ENCODE measurements at places on chromosomes 3 and 15. TPM values are rescaled to one million over a fixed set of nuclear protein-coding genes. Genes with fewer than 3 reads are reported as not detected.

DNA sequence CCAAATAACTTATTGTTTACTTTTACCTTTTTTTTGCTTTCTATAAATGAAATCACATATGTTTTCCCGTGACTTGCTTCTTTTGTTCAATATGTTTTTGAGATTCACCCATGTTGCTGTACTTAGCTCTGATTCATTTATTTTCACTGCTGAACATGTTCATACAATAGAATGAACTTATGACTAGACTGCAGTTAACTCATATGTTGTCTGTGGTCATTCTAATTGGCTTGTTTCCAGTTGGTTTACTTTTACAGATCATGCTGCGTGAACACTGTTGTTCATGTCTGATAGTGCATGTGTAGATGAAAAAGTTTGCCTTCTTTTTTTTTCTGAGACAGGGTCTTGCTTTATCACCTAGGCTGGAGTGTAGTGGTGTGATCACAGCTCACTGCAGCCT lies 31.6 kb upstream of the SV2B start:
- DNase-seq = no peak

DNA sequence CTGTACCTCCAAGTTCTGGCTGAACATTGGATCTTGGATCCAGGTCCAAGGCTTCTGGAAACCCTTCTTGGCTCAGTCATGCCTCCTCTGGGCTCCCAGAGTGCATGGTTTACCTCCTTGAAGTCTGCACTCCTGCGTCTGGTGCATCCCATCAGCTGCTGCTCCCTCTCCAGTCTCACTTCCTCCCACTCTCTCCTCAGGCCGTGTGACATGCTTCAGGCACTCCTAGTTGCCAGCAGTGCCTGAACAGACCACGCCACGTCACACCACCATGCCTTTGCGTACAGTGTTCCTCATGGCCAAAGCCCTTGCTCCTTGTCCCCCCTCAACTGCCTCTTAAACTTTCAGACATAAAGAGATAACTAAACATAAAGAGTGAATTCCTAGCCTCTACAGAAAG lies 5.7 kb downstream of the GPR27 start:
- no peak for DNase-seq

- no peak for DNase-seq
These were observed 6.1 kb downstream of the RHCG start for GRCh38 chr15:89490081-89490813.

GRCh38 chr3:24027946-24028345 lies 82.9 kb downstream of the NR1D2 start:
- no peak for DNase-seq

GRCh38 chr15:92881211-92881754 lies 18.8 kb upstream of the CHD2 start:
- DNase-seq = no peak

DNA sequence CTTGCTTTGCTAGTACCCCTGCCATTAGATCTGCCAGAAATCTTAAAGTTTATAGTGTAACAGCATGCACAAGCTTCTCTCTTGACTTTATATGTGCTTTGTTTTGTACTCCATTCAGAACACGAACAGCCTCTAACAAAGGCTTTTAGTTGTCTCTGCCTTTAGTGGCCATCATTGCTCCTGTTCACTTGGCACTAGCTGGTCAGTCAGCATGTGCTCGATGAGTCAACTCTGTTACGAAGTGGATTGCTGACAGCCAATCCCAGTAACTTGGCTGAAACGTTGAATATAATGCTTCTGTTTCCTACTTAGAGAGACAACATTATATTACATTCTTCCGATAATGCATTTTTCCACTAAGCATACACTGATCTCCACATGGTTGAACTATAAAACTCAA lies 349.2 kb downstream of the NAALADL2 start:
- DNase-seq = no peak

DNA sequence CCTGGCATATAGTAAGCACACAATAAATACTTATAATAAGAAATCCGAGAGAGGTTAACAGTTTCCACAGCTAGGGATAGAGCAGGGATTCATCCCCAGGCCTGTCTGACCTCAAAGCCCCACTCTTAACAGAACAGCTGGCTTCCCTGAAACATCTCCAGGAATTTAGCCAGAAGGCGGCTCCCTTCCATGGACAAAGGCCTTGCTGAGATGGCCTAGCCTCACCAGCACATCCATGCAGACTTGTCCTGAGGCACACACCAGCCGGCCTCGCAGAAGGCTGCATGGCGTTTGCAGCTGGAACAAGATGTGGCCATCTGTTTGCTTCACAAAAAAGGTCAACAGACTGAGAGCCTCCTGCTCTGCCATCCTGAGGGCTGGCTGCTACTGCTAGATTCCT lies 245.4 kb downstream of the SLCO3A1 start:
- DNase-seq = no peak

- DNase-seq = no peak
These were observed 236.6 kb downstream of the SOX2 start for GRCh38 chr3:181948286-181948685.

GRCh38 chr3:149339931-149340309 lies 6.5 kb upstream of the TM4SF18 start:
- DNase-seq = peak; percentile 87

Gene OR5K4
- not detected for total RNA-seq

Gene TGM4
- not detected for total RNA-seq

Gene KCNMB2
- not detected for total RNA-seq

Gene MYZAP
- total RNA-seq = 6.8 TPM

Gene KLHL40
- not detected for total RNA-seq

Gene EHD4
- total RNA-seq = 43.6 TPM

Gene CDC25A
- total RNA-seq = not detected

Gene TRIM69
- total RNA-seq = 65.0 TPM

Gene ESYT3
- total RNA-seq = 1.9 TPM

Gene FBXO40
- not detected for total RNA-seq

Gene CYP11A1
- total RNA-seq = not detected

Gene ZNF660
- total RNA-seq = 6.4 TPM

Gene GOLGA8Q
- total RNA-seq = 5.1 TPM

Gene CD200R1L
- total RNA-seq = not detected

Gene PLSCR2
- 2.9 TPM for total RNA-seq
